ENCODE measurements at places on chromosomes 7 and 10.
A peak's percentile ranks its signal among the peaks of the same experiment; 100 is the strongest.

GRCh38 chr10:24887855-24888231 is 64.6 kb downstream of the PRTFDC1 start:
- DNase-seq, result no peak

DNA sequence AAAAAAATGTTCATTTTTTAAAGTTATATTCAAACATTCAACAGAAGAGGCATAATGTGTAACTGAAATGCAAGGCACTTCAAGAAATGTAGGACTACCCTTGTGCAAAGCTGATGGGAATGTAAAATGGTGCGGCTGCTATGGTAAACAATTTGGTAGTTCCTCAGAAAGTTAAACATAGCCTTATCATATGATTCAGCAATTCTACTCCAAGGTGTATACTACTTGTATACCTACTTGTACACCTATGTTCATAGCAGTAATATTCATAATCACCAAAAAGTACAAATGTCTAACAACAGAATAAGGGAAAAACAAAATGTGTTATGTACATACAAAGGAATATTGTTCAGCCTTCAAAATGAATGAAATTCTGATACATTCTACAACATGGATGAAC is 37.3 kb downstream of the TET1 start:
- DNase-seq, result no peak

DNA sequence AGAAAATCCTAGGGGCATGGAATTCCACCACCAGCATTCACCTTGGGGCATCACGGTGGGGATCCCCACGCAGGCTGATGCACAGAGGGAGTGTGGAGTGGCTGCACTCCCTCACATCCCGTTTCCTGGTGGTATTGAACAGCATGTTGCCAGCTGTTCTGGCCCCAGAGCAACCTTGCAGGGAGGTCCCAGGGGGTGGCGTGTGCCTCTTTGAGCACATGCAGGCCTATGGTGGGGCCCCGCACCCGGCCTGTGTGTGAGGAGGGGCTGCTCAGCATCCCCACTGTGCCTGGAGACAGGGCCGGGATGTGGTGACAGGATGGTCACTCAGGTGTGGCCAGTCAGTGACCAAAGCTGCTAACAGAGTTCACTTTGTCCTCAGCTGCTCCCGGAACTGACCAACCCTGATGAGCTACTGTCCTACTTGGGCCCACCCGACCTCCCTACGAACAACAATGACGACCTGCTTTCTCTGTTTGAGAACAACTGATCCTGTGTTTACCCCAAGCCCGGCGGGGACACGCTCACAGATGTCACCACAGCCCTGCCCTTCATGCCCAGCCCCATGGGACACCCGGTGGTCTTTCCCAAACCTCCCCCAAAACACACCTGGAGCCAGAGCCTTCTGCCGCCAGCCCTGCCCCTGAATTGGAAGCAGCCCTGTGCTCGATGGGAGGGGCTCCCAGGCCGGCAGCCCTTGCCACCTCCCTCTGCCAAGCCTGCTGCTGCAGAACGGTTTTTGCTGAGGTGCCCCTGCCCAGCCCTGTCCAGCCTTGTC is 18.7 kb downstream of the ZMIZ2 start:
- DNase-seq, result peak; percentile 62

GRCh38 chr10:47147186-47147585 is 152.8 kb upstream of the GDF10 start:
- no peak for DNase-seq

- DNase-seq, result no peak
These were observed 298.4 kb upstream of the MGMT start for GRCh38 chr10:129168660-129169059.

- DNase-seq, result peak; percentile 87
These were observed 247.4 kb downstream of the ELMO1 start for GRCh38 chr7:37201003-37201875.

DNA sequence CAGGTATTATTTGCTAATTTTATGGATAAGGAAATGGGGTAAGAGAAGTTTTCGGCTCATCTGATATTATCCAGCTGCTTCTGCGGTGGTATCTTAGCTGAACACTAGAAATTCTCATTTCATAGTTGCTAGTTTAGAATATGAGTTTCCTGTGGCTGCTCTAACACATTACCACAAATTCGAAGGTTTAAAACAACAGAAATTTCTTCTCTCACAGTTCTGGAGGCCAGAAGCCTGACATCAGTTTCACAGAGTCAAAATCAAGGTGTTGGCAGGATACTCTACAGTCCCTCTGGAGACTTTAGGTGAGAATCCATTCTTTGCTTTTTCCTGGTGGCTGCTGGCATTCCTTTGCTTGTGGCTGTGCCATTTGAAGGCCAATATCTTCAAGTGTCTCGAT is 205.9 kb downstream of the PTEN start:
- no peak for DNase-seq

DNA sequence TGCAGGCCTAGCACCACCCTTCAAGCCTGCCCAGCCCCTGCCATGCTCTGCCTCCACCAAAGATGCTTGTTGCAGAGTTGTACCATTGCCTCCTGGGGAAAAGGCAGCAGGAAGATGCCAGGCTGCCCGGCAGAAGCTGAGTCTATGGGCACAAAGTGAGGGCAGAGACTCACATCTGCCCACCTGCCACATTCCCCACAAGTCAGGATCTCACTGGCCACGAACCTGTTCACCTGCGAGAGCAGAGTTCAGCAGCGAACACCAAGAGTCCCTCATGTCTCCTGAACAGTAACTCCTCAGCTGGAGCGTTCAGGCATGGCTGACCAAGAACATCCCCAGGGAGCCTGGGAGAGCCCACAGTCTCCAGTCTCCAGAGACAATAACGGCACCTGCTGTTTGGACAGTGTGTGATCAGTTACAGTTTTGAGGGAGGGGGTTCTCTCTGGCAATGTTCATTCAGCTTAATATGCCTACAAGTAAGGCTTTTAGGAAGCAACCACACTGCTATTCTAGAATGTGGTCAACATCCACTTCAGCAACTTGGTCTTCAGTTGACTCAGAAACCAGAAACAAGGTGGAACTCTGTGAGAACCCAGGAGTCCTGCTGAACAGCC is 78.5 kb downstream of the GRID1 start:
- no peak for DNase-seq

GRCh38 chr7:39507866-39508551 is 58.2 kb upstream of the YAE1 start:
- DNase-seq, result no peak

- DNase-seq, result no peak
These were observed 364.0 kb downstream of the REEP3 start for GRCh38 chr10:63885156-63885555.

- no peak for DNase-seq
These were observed 81.8 kb upstream of the CTTNBP2 start for GRCh38 chr7:117955046-117955445.

- DNase-seq, result no peak
These were observed 302.6 kb upstream of the LYZL1 start for GRCh38 chr10:28986117-28986792.

DNA sequence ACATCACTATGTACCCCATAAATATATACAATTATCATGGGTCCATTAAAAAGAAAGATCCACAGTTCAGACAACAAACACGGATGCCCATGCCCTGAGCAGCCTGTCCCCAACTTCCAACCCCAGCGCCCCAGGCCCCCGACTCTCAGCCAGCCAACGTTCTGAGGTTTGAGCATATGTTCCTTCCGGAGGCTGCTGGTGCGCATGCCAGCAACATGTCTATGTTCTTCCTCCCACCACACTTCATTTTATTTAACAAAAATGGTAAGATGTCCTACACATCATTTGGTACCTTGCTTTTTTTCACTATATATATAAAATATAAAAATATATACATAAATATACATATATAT is 250.9 kb downstream of the MAD1L1 start:
- no peak for DNase-seq

- no peak for DNase-seq
These were observed 362.2 kb upstream of the SHH start for GRCh38 chr7:156174428-156174827.

DNA sequence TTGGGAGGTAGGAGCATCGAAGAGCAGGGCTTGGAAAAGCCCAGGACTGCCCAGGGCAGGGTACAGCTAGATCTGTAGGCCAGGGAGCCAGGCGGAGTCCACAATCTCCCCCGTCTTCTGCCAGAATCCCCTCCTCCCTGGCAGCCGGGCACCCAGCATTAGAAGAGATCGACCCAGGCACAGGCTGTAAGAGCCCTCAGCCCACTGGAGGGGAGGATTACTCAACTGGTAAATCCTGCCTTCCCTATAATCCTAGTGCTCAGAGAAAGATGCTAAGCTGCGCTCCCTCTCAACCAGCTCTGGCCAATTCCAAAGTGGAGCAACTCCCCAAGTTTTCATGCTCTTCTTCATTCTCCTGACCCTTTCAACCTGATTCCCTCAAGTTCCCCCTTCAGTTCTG is 3.2 kb downstream of the SPOCK2 start:
- DNase-seq, result no peak

- no peak for DNase-seq
These were observed 82.5 kb upstream of the CAPZA2 start for GRCh38 chr7:116779931-116780330.

- DNase-seq, result no peak
These were observed 88.2 kb downstream of the GSDME start for GRCh38 chr7:24668927-24669635.

- no peak for DNase-seq
These were observed 1396.5 kb upstream of the CELF2 start for GRCh38 chr10:9621216-9621615.

DNA sequence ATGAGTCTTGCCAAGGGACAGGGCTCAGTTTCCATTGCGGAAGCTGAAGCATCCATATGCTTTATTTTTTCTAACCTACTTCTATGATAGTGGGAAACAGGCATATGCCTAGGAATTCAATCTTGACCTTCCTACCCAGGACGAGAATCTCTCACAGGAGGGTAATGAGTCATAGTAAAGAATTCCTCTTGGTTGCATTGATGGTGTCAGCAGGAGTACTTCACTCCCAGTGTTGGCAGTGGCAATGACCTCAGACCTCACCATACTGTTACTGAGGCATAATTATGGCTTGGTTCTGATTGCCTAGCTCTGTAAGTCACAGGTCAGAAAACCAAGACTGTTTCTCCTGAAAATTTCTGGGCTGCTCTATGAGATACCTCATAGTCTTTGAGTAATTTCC is 552.9 kb downstream of the ARL4A start:
- no peak for DNase-seq

GRCh38 chr10:22344249-22344648 is 1.0 kb upstream of the SPAG6 start:
- no peak for DNase-seq

DNA sequence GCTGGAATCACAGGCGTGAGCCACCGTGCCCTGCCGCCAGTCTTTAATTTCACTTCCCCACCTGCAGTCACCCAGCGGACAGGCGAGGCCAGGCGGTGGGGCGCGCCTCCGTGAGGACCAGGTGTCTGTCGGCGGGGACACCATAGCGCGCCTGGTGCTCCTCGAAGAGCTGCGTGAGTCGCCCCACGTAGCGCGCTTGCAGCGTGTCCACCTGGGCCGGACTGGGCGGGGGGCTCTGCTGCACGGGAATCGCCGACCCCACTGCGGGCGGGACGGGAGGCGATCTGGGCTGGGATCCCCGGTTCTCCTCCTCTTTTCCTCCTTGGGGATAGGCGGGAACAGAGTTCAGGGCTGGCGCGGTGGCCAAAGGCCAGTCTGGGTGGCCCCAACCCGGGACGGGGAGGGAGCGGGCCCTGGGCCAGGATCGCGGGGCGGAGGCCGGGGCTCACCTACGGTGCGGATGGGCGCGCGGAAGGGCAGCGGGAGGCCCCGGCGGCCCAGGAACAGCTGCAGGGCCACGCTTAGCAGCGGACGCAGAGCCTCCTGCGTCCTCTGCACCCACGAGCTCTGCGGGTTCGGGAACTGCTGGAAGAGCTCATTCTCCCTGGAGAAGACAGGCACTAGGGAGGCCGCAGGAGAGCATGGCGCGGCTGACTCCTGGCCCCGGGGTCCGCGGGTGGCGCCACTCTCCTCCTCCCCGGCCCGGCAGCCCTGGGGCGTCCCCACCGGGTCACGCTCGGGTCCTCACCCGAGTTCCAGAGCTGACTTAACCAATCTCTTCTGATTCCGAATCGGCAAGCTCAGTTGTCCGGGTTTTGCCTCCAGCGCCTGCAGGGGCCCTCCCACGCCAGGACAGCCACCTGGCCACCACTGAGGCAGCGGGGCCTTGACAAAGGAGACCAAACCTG is 1.1 kb upstream of the MOGAT3 start:
- no peak for DNase-seq

GRCh38 chr10:34861293-34862021 is 46.4 kb upstream of the PARD3 start:
- no peak for DNase-seq

- no peak for DNase-seq
These were observed 47.7 kb upstream of the NRP1 start for GRCh38 chr10:33382216-33382600.

DNA sequence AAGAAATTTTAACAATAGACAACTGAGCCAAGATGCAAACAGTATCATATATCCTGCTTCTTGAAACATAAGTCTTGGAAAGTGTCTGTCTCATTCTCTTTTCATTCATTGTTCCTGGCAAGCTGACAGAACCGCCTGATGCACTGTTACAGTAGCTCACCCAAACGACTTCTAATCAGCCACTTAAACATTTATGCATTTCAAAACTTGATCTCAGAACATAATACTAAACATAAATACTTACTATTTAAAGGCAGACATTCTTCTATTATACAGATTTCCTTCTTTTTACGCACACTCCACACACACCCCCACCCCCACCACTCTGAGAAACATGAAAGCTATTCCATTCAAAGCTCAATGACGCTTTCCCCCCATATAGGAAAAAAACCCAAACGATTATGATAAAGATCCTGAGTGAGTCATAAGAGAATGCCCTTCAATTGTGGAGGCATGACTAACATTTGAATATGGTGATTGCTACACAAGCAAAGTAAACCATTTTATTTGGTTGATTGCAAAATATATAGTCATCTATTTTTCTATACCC is 30.5 kb downstream of the SHTN1 start:
- DNase-seq, result peak; percentile 77

DNA sequence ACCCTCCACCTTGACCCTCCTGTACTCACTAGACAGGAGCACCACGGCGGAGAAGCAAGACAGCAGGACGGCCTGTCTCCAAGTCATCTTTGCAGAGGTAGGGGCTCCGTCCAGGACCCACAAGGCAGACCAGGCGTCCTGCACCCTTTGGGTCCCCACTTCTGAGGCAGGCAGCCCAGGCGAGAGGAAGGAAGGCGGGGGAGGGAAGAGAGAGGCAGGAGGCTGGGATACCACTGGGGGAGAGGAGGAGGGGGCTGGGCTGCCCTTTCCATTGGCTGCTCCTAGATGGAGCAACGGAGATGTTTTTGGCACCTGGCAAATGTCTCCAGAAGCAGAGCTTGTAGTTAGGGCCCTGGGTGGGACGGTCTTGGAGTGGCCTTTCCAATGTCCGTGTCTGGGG is at the start of gene UCMA:
TSS of gene UCMA (minus strand) at position 203 of the 400 bp plus-strand sequence. CDS start at position 87, 116 bp downstream.
- DNase-seq, result no peak
